ENCODE measurements at places on chromosomes 6 and 20.

- DNase-seq = no peak
Observed at GRCh38 chr20:41453010-41453950, 86.7 kb upstream of the EMILIN3 start.

DNA sequence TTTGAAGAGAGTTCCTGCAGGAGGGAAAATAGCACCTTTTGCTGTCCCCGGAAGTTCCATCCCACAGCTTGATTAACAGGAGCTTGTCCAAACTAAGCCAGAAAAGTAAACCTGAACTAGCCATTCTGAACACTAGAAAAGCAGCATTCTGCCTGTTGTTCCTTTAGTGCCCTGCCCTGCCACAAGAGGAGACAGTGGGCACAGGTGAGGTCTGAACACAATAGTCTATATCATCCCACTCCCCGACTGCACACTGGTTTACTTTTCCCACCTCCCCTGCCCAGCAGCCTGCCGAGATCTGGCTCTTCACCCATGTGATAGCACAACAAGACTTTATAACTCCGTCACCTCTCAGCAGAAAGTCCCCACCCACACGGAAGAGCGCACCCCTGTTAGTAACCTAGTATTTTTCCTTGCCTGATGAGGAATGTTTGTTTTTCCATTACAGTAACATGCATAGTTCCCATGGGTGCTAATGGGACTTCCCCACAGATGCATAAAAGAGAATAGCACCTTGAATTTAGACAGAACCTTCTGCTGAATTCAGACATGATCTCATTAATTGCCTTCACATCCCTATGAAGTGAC is 59.7 kb downstream of the TFAP2A start:
- DNase-seq = no peak

DNA sequence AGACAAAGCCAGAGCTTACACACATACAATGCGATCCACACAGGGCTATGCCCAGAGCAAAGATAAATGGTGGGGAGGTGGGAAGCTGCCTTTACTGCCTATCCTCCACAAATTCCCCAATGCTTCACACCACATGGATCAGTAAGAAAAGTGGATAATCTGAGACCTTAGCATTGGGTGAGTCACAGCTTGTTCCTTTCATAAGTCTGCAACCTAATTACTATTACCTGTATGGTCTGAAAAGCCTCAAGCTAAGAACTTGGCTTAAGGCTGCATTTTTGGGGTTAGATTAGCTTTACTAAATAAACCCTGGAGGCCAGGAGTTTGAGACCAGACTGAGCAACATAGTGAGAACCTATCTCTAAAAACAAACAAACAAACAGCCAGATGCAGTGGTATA is 66.0 kb upstream of the BTBD3 start:
- no peak for DNase-seq

GRCh38 chr6:39282774-39283173 is 31.4 kb downstream of the KCNK17 start:
- DNase-seq = peak; percentile 34

DNA sequence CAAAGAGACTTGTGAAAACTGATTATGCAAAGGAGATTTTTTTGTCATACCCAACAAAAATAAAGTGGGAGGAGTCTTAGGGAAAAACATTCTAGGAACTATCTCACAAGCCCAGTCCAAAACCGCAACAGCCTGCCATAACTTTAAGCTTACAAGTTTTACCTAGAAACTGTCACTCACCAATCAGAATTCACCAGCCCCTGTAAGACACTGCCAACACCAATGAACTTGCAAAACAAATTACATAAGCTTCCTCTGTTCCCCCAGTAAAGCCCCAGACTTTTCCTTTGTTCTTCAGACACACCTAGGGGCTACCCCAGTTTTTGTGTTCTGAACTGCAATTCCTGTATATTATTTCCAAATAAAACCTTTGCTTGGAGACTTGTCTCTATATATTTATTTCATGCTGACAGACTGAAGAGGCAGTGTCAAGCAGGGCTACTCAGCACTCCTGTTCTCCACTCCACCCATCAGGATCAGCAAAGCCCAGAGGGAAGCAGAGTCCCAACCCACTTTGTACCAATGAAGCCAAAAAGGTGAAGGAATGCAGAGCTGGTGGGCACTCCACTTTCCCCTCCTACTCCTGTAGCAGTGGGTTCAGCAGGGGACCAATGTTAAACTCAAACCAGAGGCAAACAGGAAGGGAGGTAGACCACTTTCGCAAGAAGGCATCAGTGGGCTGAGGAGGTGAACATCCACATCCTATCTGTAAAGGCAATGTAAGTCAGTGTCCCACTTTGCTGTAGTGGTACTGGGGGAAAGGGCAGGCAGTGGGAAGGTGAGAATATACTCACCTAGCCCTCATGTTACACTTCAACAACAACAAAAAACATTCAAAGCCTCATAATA is 142.5 kb upstream of the RUNX2 start:
- DNase-seq = no peak

GRCh38 chr6:169384291-169384690 is 130.6 kb upstream of the THBS2 start:
- no peak for DNase-seq

- DNase-seq = no peak
Observed at GRCh38 chr20:11447371-11448100, 470.2 kb upstream of the BTBD3 start.

- DNase-seq = no peak
Observed at GRCh38 chr6:7139835-7140470, 32.2 kb downstream of the RREB1 start.

DNA sequence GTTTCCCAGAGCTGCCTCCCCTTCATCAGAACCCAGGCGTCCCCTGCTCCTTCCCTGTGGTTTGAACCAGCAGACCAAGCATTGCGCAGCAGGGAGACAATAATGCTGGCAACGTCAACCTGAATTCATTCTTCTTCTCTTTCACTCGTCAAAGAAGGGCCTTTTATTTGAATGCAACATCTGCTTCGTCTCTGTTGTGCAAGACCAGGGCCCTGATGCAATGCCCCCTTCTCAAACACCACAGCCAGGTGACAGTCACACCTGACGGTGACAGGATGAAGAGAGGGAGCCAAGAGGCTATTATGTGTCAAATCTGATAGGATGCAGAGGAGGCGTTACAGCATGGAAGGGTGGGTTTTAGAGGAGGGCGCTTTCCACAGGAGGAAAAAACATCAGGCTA is 8.0 kb downstream of the INSM1 start:
- DNase-seq = no peak

DNA sequence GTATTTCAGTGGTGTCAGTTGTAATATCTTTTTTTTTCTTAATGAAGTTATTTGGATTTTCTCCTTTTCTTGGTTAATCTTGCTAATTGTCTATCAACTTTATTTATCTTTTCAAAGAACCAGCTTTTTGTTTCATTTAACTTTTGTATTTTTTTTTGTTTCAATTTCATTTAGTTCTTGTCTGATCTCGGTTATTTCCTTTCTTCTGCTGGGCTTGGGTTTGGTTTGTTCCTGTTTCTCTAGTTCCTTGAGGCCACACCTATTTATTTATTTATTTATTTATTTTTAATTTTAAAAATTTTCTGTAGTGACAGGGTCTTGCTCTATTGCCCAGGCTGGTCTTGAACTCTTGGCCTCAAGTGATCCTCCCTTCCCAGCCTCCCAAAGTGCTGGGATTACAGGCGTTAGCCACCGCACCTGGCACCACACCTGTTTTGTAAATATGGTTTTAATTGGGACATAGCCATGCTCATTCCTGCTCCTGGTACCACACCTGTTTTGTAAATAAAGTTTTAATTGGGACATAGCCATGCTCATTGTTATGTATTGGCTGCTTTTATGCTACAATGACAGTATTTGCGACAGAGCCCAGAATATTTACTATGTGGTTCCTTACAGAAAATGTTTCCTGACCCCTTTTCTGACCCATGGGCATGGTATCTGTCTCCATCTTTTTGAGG is 22.2 kb downstream of the KDM1B start:
- DNase-seq = peak; percentile 46

- peak; percentile 85 for DNase-seq
Observed at GRCh38 chr20:57464642-57465211, 60.2 kb downstream of the CTCFL start.

- no peak for DNase-seq
Observed at GRCh38 chr20:34971561-34972235, 16.0 kb downstream of the MYH7B start.

DNA sequence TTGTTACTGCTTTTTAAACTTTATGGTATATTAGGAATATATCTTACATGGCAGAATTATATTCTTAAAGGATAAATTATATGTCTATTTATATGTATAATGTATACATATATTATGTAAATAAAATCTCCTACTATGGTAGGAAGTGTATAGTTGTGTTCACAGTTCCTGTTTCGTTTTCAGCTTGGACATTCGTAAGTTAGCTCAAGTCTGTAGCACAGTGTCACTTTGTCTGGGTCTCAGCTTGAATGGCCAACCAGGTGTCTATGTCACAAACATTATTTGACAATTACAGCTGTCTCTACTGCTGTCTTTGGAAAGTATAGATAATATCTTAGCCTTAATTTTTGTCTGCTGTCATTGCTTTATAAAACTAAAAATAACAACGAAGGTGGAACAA is 303.9 kb downstream of the CDKAL1 start:
- no peak for DNase-seq

DNA sequence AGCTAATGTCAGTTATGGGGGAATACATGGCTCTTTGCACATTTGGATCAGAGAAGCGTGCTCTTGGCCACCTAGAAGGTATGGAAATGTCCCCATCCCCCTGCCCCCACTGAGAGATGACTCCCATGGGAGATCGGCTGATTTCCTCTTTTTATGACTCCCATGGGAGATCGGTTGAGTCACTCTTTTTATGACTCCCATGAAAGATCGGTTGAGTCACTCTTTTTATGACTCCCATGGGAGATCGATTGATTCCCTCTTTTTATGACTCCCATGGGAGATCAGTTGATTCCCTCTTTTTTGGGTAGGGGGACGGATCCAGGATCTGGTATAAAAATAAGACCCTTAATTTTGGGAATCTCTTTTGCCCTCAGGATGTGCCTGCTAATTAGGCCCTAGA is 10.3 kb upstream of the TAAR9 start:
- DNase-seq = peak; percentile 32

- DNase-seq = no peak
Observed at GRCh38 chr6:16391451-16391912, 153.1 kb downstream of the GMPR start.

GRCh38 chr6:15290962-15291704 is 45.3 kb downstream of the JARID2 start:
- no peak for DNase-seq

DNA sequence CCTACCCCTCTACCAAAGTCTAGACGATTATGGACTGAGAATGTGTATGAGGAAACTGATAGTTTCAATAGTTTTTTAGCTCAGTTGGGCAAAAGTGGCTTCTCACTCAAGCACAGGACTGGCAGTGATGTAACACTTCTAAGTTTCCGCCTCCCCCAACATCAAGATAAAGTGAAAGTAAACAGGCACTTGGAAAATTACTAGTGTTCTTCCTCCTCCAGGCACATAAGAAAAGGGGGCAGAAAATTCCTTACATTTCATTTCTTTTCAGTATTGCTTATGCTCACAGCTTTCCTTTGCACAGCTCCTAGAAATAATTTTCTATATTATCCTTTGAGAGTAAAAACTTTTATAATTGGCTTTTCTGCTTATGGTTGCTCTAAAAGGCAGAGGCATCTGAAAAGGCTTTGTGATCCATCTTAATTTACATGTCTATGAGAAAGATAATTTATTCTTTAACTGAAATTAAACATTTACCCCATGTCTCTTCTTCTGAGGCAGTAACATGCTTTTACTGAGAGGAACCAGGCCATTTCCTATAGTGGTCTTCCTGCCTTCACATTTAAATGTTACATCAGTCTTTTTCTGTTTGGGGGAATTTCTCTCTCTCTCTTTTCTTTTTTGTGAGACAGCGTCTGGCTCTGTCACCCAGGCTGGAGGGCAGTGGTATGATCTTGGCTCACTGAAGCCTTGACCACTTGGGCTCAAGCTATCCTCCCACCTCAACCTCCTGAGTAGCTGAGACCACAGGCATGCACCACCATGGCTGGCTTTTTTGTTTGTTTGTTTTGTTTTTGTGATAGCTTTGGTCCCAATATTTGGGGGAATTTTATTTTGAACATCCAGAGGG is 65.0 kb upstream of the EEF1A1 start:
- DNase-seq = peak; percentile 88

DNA sequence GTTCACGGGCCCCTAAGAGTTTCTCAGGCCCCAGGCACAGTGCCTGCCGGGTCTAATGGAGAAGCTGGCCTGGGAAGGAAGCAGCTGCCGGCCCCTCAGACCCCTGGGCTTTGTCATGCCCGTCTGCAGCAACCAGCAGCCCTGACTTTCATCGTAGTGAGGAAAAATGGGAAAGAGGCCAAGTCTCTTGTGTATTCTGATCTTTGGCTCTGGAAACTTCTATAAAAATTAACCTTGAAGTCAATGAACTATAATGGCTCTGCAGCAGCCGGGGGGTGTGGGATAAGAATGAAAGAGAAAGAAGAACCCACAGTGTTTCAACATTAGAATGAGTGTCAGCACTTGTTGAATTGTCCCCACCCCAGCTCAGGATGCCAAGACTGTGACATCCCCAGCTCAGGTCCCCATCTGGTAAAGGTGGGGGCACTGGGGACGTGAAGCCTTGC is 12.9 kb downstream of the TGM2 start:
- DNase-seq = peak; percentile 73

GRCh38 chr6:22899426-22899825 is 330.1 kb downstream of the HDGFL1 start:
- no peak for DNase-seq

GRCh38 chr6:71414486-71414885 is 125.9 kb downstream of the OGFRL1 start:
- no peak for DNase-seq

DNA sequence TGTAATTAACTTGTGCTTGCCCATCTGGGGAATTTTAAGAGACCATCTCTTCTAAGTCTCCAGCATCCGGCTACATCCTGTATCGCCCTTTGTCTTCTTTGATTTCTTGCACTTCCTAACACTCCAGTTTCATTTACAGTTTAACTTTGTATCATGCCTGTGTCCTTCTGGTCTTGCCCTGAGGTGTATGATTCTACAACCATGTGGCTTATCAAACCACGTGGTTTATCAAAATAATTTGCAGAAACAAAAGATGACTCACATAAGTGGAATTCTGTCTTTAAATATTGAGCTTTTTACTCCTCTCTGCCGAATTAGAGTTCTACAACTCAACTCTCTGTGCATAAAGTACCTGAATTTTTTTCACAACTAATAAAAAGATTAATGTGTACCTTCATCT is 580.7 kb downstream of the KIF16B start:
- DNase-seq = no peak

- no peak for DNase-seq
Observed at GRCh38 chr6:28478518-28478917, 35.2 kb upstream of the ZSCAN23 start.

GRCh38 chr6:16876201-16876600 is 114.9 kb upstream of the ATXN1 start:
- DNase-seq = no peak
